Osteocyte (in vitro differentiated cells): ENCODE measurements at places on chromosomes 4 and X. TPM values are rescaled to one million over a fixed set of nuclear protein-coding genes. Genes with fewer than 3 reads are reported as not detected.

Gene CPE
- total RNA-seq, result 190 and 195 TPM in 2 replicates

Gene BST1
- 0.26 and 0.54 TPM in 2 replicates for total RNA-seq

Gene HSFX4
- not detected in 2 replicates for total RNA-seq

Gene MPC1L
- total RNA-seq, result not detected in 2 replicates

Gene HMGB3
- total RNA-seq, result 26.8 and 31.6 TPM in 2 replicates

Gene GRK4
- 10.5 and 11.7 TPM in 2 replicates for total RNA-seq

Gene VSIG4
- not detected in 2 replicates for total RNA-seq

Gene MSANTD1
- 0.83 and 1.1 TPM in 2 replicates for total RNA-seq

Gene TMEM185A
- total RNA-seq, result 26.5 and 36.4 TPM in 2 replicates

Gene ABCG2
- 0.24 TPM in 1 of 2 replicates, not detected in the other for total RNA-seq

Gene CA5B
- 10.7 and 12.1 TPM in 2 replicates for total RNA-seq

Gene TCP11X2
- total RNA-seq, result not detected in 2 replicates

Gene SHOX
- total RNA-seq, result 0.21 TPM in 1 of 2 replicates, not detected in the other

Gene FGF2
- total RNA-seq, result 29.2 and 33.4 TPM in 2 replicates

DNA sequence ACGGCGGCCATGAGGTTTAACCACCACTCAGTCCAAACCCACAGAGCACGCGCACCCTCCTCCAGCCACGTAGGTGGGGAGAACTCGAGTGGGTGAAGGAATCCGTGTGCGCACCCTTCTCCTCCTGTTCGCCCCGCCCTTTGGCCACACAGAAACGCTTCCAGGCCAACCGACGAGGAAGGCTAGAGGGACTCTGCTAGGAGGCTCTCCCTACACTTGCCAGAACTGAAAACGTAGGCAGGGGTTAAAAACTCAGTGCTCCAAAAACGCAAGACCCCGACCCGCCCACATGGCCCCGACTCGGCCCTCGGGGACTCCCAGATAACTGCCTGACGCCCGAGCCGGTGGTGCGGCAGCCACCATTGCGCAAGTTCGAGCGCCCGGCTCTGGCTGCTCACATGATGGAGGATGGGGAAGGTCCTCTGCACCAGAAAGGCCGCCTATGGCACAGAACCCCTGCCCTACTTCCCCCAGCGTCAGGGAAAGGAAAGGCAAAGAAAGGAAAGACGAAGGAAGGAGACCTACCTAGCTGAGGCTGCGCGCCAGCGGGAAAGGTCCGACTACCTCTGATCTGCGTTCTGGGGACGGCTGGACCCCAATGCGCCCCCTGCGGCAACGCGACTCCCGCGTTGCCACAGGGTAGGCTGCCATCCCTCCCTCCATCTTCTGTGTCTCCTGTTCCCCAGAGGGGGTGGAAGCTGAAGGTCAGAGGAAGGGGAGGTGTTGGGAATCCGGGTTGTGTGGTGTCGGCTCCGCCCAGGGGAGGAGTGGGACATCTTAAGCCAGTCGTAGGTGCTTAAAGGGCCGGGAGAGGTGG lies 201.9 kb upstream of the AGTR2 start:
- DNase-seq, result no peak

GRCh38 chr4:123955167-123955800 lies 558.7 kb downstream of the SPRY1 start:
- DNase-seq, result no peak

- no peak for DNase-seq
Observed at GRCh38 chr4:151426513-151426912, 17.5 kb downstream of the FHIP1A start.

GRCh38 chr4:161252520-161253141 lies 911.2 kb downstream of the FSTL5 start:
- DNase-seq, result no peak

GRCh38 chrX:148933881-148934280 lies 433.5 kb downstream of the AFF2 start:
- DNase-seq, result no peak

DNA sequence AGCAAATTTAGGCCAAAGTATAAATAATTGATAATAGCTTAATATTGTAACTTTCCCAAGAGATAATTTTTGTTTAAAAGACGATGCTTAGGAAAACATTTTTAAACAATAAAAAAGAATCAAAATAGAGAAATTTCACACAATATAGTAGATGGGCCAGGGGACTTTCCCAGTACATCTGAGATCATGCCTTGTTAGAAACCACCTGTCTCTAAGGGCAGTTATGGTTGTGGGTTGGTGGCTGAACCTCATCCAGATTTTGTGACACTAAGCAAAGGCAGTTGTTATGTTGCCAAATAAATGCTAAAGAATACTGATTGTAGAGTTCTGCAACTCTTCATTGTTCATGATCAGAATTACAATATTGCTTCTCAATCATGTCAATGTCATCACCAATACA lies 270.6 kb downstream of the BANK1 start:
- DNase-seq, result no peak

GRCh38 chr4:140059159-140059558 lies 94.8 kb downstream of the MAML3 start:
- DNase-seq, result no peak

DNA sequence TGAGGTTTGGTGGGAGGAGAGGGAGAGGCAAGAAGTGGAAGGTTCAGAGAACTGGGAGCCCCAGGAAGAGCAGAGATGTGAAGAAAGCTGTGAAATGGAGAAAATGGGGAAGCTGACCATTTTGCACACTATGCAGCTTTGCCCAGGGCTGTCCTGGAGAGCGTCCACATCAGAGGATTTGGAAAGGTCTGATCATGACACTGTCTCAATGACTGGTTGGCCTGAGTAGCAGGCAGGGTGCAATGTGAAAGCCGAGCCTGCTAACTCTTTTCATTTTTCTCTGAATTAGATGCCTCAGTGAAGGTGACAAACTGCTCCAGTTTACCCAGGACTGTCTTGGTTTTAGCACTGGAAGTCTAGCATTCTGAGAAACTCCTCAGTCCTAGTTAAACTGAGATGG lies 330.1 kb upstream of the RPS6KA3 start:
- DNase-seq, result no peak

- DNase-seq, result no peak
Observed at GRCh38 chr4:128387600-128388351, 100.2 kb upstream of the PGRMC2 start.

- no peak for DNase-seq
Observed at GRCh38 chr4:175584901-175585300, 227.2 kb downstream of the GPM6A start.

GRCh38 chr4:77959566-77960338 lies 97.1 kb downstream of the MRPL1 start:
- DNase-seq, result no peak

DNA sequence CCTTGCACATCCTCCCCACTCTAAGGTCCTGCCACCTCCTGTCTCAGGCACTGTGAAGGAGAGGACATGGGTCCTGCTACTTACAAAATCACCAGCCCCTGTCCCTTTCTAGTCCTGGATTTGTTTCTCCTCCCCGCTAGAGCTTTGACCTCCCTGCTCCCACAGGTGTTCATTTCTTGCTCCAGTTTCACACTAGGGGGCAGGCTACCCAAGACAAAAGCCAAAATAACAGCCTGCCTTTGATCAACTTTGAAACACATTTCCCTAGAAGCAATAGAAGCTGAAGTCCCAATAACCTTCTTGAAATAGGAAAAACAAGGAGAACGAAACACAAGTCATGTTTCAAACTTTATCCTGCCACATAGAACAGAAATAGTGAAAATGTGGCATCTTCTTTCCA lies 164.4 kb downstream of the QDPR start:
- DNase-seq, result no peak

DNA sequence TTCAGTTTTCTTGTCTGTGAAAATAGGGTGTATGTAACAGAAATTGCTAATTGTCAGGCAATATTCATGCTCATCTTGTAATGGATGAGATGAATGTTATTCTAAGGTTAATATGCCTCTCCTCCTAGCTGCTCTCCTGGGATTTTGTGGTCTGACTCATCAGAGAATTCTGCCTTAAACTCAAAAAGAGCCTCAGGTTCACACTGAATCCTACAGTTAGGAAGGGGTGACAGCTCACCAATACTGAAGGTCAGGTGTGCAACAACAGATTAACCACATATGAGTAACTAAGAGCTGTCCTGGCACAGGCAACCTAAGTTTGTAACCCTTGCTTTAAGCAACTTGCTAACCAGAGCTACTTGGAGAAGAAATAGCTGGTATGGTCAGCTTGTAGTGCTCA lies 197.7 kb downstream of the SPATA18 start:
- no peak for DNase-seq

- DNase-seq, result no peak
Observed at GRCh38 chr4:101127176-101127790, 220.0 kb downstream of the PPP3CA start.

- DNase-seq, result no peak
Observed at GRCh38 chr4:100679926-100680325, 162.1 kb upstream of the EMCN start.

- DNase-seq, result no peak
Observed at GRCh38 chr4:27350161-27350560, 489.5 kb downstream of the STIM2 start.

GRCh38 chrX:120791013-120791643 lies 84.5 kb downstream of the CT47B1 start:
- DNase-seq, result no peak

- DNase-seq, result no peak
Observed at GRCh38 chr4:137309424-137309823, 222.9 kb downstream of the PCDH18 start.

DNA sequence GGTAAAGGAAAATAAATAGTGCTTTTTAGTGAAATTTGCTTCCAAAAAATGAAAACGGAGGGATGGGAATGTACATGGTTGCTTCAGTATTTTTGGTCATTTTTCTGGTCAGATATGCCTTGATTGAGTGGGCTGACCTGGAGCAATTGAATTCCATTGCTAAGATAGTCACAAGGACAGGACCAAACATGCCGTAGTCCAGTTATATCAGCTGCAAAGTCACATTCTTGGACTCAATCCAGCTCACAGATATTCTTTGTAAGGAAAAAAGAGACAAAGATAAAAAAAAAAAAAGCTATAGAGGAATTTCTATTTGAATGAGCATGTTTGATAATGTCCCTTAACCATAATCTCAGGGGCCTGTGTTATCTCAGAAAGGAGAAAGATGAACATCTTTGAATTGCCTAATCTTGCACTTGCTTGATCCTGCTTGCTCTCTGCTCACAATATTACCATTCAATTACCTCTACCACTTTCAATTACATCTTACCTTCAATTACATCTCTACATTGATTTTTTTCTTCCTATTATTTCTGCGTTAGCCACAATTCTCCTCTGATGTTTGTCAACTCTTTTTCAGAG lies 75.4 kb upstream of the PACRGL start:
- DNase-seq, result no peak

GRCh38 chr4:69054578-69055200 lies 41.6 kb upstream of the UGT2B7 start:
- DNase-seq, result no peak

DNA sequence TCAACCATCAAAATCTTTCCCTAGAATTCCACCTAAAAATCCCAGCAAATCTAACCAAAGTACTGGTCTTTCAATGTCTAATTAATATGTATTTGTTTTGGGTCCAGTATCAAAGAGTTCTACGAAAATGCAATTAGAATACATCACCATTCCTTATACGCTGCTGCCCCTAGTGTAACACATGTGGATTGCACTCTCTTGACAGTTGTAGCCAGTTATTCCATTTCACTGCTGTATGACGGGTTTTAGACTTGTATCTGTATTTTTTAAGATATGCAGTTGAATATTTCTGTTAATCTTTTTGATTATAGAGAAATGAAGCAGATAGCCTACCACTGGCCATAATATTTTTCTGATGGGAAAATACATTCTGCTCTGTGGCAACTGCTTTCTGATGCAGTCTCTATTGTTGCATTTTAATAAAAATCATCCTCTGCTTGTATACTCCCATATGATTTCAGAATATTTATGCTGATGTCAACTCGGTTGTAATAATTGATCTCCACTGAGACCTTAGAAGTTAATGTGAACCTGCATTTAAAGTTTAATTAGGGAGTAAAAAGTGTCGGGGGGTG lies 17.1 kb upstream of the PAGE2B start:
- no peak for DNase-seq

GRCh38 chrX:43559644-43560043 lies 96.5 kb upstream of the MAOA start:
- DNase-seq, result no peak

GRCh38 chr4:174600391-174600790 lies 78.1 kb upstream of the HPGD start:
- DNase-seq, result no peak

DNA sequence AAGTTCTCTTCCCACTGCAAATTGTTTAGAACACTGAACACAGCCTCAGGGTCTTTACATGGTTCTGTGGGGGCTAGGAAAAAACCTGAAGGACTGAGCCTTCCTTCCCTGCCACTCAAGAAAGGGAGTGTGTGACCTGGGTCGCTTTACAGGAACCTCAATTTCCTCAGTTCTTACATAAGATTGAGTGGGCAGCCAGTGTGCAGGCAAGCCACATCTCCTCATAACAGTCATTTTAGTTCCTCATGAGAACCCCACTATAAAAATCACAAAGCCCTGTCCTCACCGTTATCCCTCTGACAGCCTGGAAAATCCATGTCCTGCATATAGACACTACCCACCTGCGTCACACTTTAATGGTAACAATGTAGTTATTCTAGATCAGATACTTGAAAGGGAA lies 2.1 kb upstream of the ETDC start:
- DNase-seq, result no peak

DNA sequence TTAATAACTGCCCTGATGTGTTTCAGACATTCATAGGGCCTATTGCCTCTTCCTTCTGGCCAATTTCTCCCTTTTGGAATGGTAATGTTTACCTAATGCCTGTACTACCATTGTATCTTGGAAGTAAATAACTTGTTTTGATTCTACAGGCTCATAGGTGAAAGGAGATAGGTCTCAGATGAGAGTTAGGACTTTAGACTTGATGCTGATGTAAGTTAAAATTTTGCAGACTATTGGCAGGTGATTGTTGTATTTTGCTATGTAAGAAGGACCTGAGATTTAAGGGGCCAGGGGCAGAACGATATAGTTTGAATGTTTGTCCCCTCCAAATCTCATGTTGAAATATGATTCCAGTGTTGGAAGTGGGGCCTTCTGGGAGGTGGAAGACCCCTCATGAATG lies 215.5 kb downstream of the SLC39A8 start:
- DNase-seq, result no peak
